Central memory CD8-positive, alpha-beta T cell (primary cell): ENCODE measurements at places on chromosomes 11 and 22.

DNA sequence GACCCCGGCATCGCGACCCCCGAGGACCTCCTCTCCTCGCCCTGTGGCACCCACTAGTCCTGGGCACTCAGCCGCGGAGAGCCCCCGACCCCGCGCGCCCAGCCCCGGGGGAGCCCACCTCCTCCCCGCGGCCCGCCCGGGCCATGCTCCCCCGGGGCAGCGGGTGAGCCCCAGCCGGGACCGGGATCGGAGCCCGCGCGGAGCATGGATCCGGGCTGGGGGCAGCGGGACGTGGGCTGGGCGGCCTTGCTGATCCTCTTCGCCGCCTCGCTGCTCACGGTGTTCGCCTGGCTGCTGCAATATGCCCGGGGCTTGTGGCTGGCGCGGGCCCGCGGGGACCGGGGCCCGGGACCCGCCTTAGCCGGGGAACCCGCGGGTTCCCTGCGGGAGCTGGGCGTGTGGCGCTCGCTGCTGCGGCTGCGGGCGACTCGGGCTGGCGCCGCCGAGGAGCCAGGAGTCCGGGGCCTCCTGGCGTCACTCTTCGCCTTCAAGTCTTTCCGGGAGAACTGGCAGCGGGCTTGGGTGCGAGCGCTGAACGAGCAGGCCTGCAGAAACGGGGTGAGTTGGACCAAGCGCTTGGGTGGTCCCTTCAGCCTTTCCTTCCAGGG, 498 bp downstream of the C2CD2L start:
- H3K4me1 ChIP-seq: peaks cover 42% of the 10 kb centered on the region
- peak overlapping the region; percentile 73 for H3K27ac ChIP-seq
- no peak for DNase-seq
- peaks cover 17% of the 10 kb centered on the region for H3K36me3 ChIP-seq
- no peaks in the 10 kb centered on the region for H3K27me3 ChIP-seq

DNA sequence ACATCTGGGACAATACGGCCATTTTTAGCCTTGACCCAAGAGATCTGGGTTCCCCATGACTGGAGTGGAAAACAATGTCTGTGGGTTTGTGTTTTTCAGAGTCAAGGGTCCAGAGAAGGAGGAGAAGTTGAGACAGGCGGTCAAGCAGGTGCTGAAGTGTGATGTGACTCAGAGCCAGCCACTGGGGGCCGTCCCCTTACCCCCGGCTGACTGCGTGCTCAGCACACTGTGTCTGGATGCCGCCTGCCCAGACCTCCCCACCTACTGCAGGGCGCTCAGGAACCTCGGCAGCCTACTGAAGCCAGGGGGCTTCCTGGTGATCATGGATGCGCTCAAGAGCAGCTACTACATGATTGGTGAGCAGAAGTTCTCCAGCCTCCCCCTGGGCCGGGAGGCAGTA, 15.7 kb downstream of the NNMT start:
- H3K36me3 ChIP-seq: no peaks in the 10 kb centered on the region
- no peak overlapping the region for H3K4me3 ChIP-seq
- H3K27ac ChIP-seq: no peak overlapping the region
- H3K27me3 ChIP-seq: peaks cover 71% of the 10 kb centered on the region
- peaks cover 10% of the 10 kb centered on the region for H3K4me1 ChIP-seq

DNA sequence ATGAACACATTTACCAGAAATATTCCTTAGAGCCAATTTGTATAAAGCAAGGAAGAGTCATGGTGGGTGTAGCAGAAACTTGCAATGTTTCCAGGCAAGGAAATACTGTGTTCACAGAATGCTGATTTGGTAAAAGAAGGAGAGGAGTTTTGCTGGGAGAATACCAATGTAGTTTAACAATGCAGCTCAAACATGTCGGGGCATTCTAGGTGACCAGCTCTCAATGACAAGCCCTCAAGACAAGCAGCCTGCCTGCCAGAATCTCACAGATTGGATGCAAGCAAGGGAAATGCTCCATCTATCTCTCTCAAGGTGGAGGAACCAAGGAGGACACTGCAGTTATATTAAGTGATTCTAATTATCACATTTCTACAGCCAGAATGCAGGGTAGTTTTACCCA, 190.4 kb downstream of the MAML2 start:
- no peak overlapping the region for H3K4me3 ChIP-seq
- H3K36me3 ChIP-seq: peaks cover 2% of the 10 kb centered on the region
- no peaks in the 10 kb centered on the region for H3K27me3 ChIP-seq
- H3K4me1 ChIP-seq: peaks cover 25% of the 10 kb centered on the region
- DNase-seq: no peak

DNA sequence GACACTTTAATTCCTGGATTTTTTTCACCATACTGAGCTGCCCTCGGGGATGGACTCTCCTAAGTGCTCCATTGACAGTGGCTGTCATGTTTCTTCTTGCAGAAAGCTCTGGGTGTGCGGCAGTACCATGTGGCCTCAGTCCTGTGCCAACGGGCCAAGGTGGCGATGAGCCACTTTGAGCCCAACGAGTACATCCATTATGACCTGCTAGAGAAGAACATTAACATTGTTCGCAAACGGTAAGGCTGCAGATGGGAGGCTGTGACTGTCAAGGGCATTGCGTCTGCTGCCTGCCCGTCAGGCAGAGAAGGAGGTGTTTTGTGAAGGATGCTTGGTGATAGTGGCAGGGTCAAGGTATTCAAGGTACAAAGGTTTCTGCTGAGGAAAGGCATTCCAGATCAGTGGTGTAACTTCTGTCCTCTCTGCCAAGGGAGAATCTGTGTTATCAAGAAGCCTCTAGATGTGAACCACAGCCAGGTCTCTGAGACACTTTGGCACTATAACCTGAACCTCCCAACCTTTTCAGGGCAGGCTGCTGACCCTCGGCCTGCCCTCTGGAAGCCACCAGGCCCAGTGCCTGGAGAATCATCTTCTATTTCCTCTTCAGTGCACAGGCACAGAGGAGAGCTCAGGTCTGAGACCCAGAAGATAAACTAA, 30.8 kb downstream of the ACO2 start:
- DNase-seq: no peak
- peaks cover 31% of the 10 kb centered on the region for H3K36me3 ChIP-seq
- H3K4me3 ChIP-seq: no peak overlapping the region
- no peaks in the 10 kb centered on the region for H3K27me3 ChIP-seq
- no peaks in the 10 kb centered on the region for H3K4me1 ChIP-seq

GRCh38 chr11:47518212-47518964, 34.5 kb downstream of the CELF1 start:
- H3K4me3 ChIP-seq: peak overlapping the region; percentile 1
- no peaks in the 10 kb centered on the region for H3K27me3 ChIP-seq
- H3K4me1 ChIP-seq: peaks cover 66% of the 10 kb centered on the region
- no peak for DNase-seq
- peaks cover 9% of the 10 kb centered on the region for H3K36me3 ChIP-seq

DNA sequence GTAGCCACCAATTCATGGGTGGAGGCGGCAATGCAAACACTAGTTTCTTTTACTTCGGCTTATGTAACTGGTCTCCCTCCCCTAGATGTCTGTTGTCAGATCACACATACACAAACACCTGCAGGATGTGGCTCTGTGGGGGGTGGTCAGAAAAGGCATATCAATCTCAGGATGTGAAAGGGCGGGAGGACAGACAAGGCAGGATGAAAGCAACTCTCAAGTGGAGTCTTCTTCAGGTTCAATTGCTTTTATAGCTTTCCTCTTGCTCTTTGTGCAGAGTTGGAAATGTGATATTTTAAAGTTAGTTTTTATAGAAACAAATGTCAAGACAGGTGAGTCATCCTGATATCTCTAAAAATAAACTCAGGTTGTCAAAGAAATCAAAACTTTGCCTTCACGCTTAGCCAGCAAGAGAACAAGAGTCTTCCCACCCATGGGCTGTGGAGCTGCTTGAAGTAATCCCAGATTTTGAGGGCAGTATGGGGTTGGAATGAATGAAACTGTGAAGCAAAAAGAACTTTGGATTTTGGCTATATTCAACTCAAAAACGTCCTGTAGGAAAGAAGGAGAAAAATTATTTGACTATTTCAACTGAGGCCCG, 423.4 kb downstream of the GUCY1A2 start:
- no peaks in the 10 kb centered on the region for H3K4me1 ChIP-seq
- DNase-seq: no peak
- no peaks in the 10 kb centered on the region for H3K27me3 ChIP-seq
- no peak overlapping the region for H3K4me3 ChIP-seq
- H3K36me3 ChIP-seq: no peaks in the 10 kb centered on the region

- peaks cover 5% of the 10 kb centered on the region for H3K4me1 ChIP-seq
- H3K27me3 ChIP-seq: no peaks in the 10 kb centered on the region
- H3K27ac ChIP-seq: no peak overlapping the region
- H3K36me3 ChIP-seq: no peaks in the 10 kb centered on the region
Measured at GRCh38 chr22:24233816-24234215, 11.1 kb downstream of the GGT5 start.

- H3K27ac ChIP-seq: no peak within 1 kb of the TSS
- H3K36me3 ChIP-seq: no peaks in the 10 kb centered on the region
- H3K4me3 ChIP-seq: peak within 1 kb of the TSS; percentile 63
- peaks cover 86% of the 10 kb centered on the region for H3K27me3 ChIP-seq
- peak; percentile 58 for DNase-seq
Measured at GRCh38 chr11:8263769-8264410, at the start of gene LMO1. Gene LMO1, minus strand, starts transcription at chr11:8263878. Its CDS starts 516 bp downstream, at chr11:8263362.

- no peak overlapping the region for H3K27ac ChIP-seq
- H3K27me3 ChIP-seq: peaks cover 73% of the 10 kb centered on the region
- no peak for DNase-seq
- no peak overlapping the region for H3K4me3 ChIP-seq
- no peaks in the 10 kb centered on the region for H3K36me3 ChIP-seq
Measured at GRCh38 chr22:27747396-27748221, 53.9 kb downstream of the MN1 start.

DNA sequence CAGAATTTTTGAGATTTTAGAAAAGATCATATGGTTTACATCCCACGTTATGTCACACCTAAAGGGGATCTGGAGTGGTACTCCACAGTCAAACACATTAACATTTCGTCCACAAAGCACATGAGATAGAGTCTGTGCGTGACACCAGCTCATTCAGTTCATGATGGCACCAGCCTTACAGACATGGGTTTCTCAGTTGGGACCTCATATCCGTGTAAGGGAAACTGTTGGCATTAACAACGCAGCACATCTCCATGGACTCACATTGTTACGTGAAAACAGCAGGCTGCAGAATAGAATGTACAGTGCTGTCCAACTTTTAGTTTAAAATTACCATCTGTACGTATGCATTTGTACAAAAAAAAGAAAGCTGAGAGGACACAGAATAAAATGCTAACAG, 14.0 kb downstream of the RIC8A start:
- peaks cover 5% of the 10 kb centered on the region for H3K4me1 ChIP-seq
- H3K27ac ChIP-seq: no peak overlapping the region
- no peak for DNase-seq
- peaks cover 14% of the 10 kb centered on the region for H3K36me3 ChIP-seq
- H3K4me3 ChIP-seq: no peak overlapping the region
- H3K27me3 ChIP-seq: no peaks in the 10 kb centered on the region

GRCh38 chr11:107018902-107019493, 722 bp upstream of the GUCY1A2 start:
- peaks cover 5% of the 10 kb centered on the region for H3K4me1 ChIP-seq
- no peak overlapping the region for H3K27ac ChIP-seq
- H3K4me3 ChIP-seq: no peak overlapping the region

GRCh38 chr11:75705541-75705940, 12.1 kb upstream of the MOGAT2 start:
- DNase-seq: no peak
- peaks cover 12% of the 10 kb centered on the region for H3K4me1 ChIP-seq
- no peak overlapping the region for H3K4me3 ChIP-seq
- no peaks in the 10 kb centered on the region for H3K27me3 ChIP-seq

- peaks cover 27% of the 10 kb centered on the region for H3K4me1 ChIP-seq
- H3K27ac ChIP-seq: peak overlapping the region; percentile 87
- no peaks in the 10 kb centered on the region for H3K27me3 ChIP-seq
- DNase-seq: peak; percentile 45
- H3K4me3 ChIP-seq: peak overlapping the region; percentile 79
Measured at GRCh38 chr11:96242971-96243647, 99.9 kb downstream of the MAML2 start.

DNA sequence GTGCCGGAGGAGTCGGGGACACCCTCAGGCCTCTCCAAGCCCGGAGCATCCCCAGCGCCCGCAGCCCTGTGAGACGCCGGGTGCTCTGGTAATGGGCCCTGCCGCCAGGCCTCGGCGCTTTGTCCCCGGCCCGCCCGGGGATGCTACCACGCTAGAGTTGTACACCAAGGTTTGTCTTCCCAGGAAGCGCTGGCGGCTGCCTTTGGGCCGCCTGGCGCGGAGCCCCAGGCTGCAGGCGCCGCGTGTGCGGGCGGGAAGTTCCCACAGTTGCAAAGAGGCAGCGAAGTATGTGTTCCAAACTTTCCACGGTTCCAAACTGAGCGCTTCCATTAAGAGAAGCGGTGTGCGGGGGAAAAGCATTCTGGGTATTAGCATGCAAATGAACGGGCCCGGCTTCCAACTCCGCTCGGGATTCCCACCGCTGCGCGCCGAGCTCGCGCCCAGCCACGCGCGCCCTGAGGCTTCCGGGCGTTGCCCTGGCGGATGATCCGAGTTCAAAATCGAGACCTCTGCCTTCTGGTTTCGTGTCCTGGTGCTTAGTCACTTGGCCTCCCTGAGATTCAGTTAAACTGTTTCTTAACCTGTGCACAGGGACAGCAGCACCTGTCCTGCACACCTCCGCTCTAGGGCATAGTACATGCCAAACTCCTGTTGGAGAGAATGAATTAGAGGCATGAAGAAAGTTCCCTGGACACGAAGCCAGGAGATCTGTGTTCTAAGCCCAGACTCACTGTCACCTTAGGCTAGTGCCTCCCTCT, 1.3 kb upstream of the PATZ1 start:
- H3K4me3 ChIP-seq: peak overlapping the region; percentile 89
- H3K36me3 ChIP-seq: peaks cover 25% of the 10 kb centered on the region
- peaks cover 33% of the 10 kb centered on the region for H3K4me1 ChIP-seq
- H3K27me3 ChIP-seq: no peaks in the 10 kb centered on the region
- peak overlapping the region; percentile 49 for H3K27ac ChIP-seq
- peak; percentile 31 for DNase-seq

GRCh38 chr22:26751217-26751616, 93.8 kb downstream of the MIAT start:
- H3K27me3 ChIP-seq: no peaks in the 10 kb centered on the region
- no peak for DNase-seq
- H3K4me1 ChIP-seq: peaks cover 19% of the 10 kb centered on the region
- no peak overlapping the region for H3K27ac ChIP-seq
- no peak overlapping the region for H3K4me3 ChIP-seq
- peaks cover 2% of the 10 kb centered on the region for H3K36me3 ChIP-seq

- peak overlapping the region; percentile 96 for H3K27ac ChIP-seq
- peaks cover 20% of the 10 kb centered on the region for H3K36me3 ChIP-seq
- H3K4me1 ChIP-seq: peaks cover 37% of the 10 kb centered on the region
- DNase-seq: no peak
- H3K4me3 ChIP-seq: peak overlapping the region; percentile 92
Measured at GRCh38 chr22:40345271-40345670, 1.0 kb upstream of the ADSL start.

- no peak overlapping the region for H3K4me3 ChIP-seq
- peaks cover 41% of the 10 kb centered on the region for H3K36me3 ChIP-seq
- no peaks in the 10 kb centered on the region for H3K27me3 ChIP-seq
- peaks cover 62% of the 10 kb centered on the region for H3K4me1 ChIP-seq
- DNase-seq: no peak
Measured at GRCh38 chr22:36233796-36234195, 5.5 kb downstream of the APOL2 start.

- H3K4me1 ChIP-seq: peaks cover 7% of the 10 kb centered on the region
- no peaks in the 10 kb centered on the region for H3K36me3 ChIP-seq
- DNase-seq: no peak
- H3K27ac ChIP-seq: no peak overlapping the region
- peaks cover 29% of the 10 kb centered on the region for H3K27me3 ChIP-seq
Measured at GRCh38 chr11:118620529-118621070, 13.2 kb downstream of the PHLDB1 start.
